ENCODE measurements at places on chromosomes 11 and 22. TPM values are rescaled to one million over a fixed set of nuclear protein-coding genes. Genes with fewer than 3 reads are reported as not detected.
A peak's percentile ranks its signal among the peaks of the same experiment; 100 is the strongest.

Gene HBB
- not detected for total RNA-seq

GRCh38 chr11:120859552-120860295 lies 164.2 kb upstream of the TBCEL start:
- H3K4me3 ChIP-seq: no peak overlapping the region
- DNase-seq: no peak
- no peaks in the 10 kb centered on the region for H3K36me3 ChIP-seq
- H3K27ac ChIP-seq: no peak overlapping the region
- H3K4me1 ChIP-seq: no peaks in the 10 kb centered on the region

DNA sequence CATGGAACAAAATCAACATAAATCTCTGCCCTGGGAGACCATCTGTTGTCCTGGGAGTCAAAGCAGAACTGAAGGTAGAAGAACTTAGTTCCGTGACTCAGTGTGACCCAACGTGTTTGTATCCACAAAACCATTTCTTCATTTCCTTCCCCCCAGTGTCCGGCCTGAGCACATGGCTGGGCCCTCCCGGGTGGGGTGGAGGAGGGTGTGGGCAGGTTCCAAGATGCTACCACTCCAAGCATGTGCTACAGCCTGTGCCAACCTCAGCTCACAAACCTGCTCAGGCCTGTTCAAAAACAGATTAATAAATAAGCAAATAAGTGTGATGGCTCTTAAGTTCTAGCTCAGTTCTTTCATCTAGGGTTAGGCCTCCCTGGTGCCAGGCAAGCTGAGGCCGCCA lies 55.3 kb downstream of the SHANK2 start:
- peaks cover 2% of the 10 kb centered on the region for H3K27me3 ChIP-seq
- H3K36me3 ChIP-seq: no peaks in the 10 kb centered on the region
- no peaks in the 10 kb centered on the region for H3K4me1 ChIP-seq

Gene APOBEC3A
- total RNA-seq: not detected

GRCh38 chr11:26473216-26474194 lies 98.6 kb downstream of the MUC15 start:
- no peak overlapping the region for H3K4me3 ChIP-seq
- H3K27ac ChIP-seq: no peak overlapping the region
- no peak for DNase-seq
- H3K4me1 ChIP-seq: no peaks in the 10 kb centered on the region
- no peaks in the 10 kb centered on the region for H3K36me3 ChIP-seq
- H3K27me3 ChIP-seq: no peaks in the 10 kb centered on the region

DNA sequence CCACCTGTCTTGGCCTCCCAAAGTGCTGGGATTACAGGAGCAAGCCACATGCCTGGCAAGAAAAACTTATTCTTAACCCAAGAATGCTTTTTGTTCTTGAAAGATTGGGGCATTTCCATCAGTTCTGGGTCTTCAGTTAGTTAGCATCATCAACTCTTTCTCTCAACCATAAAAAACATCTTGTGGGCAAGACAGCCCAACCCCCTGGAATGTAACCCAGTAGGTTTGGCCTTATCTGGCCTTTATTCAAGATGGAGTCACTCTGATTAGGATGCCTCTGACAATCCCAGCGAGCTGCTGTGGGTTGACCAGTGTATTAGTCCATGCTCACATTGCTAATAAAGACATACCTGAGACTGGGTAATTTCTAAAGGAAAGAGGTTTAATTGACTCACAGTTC lies 9.2 kb upstream of the TPCN2 start:
- no peaks in the 10 kb centered on the region for H3K36me3 ChIP-seq
- DNase-seq: no peak
- no peak overlapping the region for H3K4me3 ChIP-seq
- H3K27me3 ChIP-seq: peaks cover 1% of the 10 kb centered on the region

Gene ART1
- total RNA-seq: not detected

DNA sequence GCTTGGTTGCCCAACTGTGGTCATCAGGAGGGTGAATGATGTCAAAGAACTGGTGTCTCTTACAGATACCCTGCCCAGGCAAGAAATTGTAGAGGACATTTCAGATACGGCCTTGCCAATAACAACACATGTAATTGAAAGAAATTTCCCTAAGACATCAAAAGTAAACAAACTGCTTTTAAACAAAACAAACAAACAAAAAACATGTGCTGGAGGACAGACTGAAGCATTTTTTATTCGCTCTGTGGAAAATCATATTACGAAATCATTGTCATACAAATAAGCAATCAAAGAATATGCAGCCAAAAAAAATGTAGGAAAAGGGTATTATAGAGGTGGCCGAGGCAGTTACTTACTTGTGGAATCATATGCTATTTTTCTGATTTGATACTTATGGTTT lies 52.1 kb upstream of the MYEOV start:
- no peaks in the 10 kb centered on the region for H3K36me3 ChIP-seq
- no peak for DNase-seq
- no peak overlapping the region for H3K4me3 ChIP-seq
- H3K27ac ChIP-seq: no peak overlapping the region

DNA sequence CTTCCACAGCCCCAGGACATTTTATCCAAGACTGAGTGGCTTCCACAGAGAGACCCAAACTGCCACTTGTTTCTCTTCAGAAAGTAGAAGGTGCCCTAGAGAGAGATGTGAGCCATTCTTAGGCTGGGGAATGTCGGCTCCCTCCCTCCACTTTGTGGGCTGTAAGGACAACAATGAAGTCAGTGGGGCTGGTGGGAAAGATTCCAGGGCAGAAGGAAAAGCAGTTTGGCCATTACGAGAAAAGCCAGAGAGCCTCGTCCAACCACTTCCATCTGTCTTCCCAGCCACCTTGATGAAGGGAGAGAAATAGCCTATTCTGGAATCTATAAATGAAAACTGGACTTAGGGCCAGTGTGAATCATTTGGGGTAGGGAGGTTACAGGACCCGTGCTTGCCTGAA lies 382.5 kb downstream of the NXPE2 start:
- H3K27ac ChIP-seq: no peak overlapping the region
- H3K4me1 ChIP-seq: no peaks in the 10 kb centered on the region
- DNase-seq: no peak
- no peaks in the 10 kb centered on the region for H3K27me3 ChIP-seq
- no peaks in the 10 kb centered on the region for H3K36me3 ChIP-seq

- peak overlapping the region; percentile 83 for H3K4me3 ChIP-seq
- H3K27me3 ChIP-seq: no peaks in the 10 kb centered on the region
- H3K27ac ChIP-seq: peak overlapping the region; percentile 81
- peaks cover 25% of the 10 kb centered on the region for H3K4me1 ChIP-seq
- no peak for DNase-seq
Measured at GRCh38 chr11:414318-414857, 411 bp downstream of the SIGIRR start.

Gene CTNND1
- total RNA-seq: 4.4 TPM

DNA sequence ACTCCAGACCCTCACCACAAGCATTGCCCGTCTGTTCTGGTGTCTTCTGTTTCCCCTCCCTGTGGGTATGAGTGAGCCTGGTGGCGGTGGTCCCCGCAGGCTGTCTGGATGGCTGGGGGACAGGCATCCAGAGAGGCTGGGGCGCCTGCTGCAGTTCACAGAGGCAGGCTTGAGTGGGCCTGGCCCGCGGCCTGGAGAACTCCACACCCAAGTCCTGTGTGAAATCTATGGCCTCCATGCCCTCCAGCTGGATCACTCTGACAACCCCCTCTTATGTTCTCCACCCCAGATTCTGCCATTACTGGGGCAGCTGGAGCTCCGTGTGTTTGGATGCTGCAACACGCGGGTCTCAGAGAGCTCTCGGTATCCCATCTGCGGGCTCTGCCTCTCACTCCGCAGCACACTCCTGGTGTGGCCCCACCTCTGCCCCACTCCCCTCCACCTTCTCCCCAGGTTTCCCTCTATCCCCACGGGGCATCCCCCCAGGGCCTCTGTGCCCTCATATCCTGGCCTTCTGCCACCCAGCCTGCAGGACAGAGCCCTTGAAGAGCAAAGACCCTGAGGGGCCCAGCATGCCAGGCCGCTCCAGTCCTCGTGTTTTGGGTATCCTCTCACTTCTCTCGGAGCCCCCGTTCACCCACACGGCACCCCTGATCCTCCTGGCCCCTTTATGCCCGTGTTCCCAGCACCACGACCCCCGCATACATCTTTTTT lies 31.3 kb downstream of the LRRC74B start:
- H3K4me1 ChIP-seq: no peaks in the 10 kb centered on the region
- DNase-seq: no peak
- H3K27me3 ChIP-seq: no peaks in the 10 kb centered on the region
- H3K27ac ChIP-seq: no peak overlapping the region
- H3K36me3 ChIP-seq: no peaks in the 10 kb centered on the region

DNA sequence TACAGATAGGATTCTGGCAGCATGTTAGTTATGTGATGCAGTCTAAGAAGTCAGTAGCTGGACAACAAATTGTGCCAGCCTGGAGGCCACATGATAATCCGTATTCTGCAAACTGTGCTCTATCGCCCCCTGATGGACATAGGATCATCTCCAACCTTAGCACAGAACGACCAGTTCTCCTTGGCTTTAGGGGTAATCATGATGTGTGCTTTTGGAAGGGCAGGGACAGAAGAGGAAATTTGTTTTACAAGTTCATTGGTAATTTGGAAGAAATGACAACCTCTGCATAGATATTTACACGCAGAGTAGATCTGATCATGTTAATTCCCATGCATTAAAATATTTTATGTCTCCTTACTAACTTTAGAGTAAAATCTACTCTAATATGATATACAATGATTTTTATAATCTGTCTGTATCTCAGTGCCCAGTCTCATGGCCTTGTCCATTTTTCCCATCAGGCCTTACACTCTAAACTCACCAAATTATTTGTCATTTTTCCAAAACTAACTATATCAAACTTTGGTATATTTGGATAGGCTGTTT lies 12.1 kb downstream of the OR10D3 start:
- H3K36me3 ChIP-seq: no peaks in the 10 kb centered on the region
- DNase-seq: peak; percentile 58
- peaks cover 10% of the 10 kb centered on the region for H3K27me3 ChIP-seq
- H3K27ac ChIP-seq: no peak overlapping the region
- H3K4me3 ChIP-seq: no peak overlapping the region
- H3K4me1 ChIP-seq: no peaks in the 10 kb centered on the region

DNA sequence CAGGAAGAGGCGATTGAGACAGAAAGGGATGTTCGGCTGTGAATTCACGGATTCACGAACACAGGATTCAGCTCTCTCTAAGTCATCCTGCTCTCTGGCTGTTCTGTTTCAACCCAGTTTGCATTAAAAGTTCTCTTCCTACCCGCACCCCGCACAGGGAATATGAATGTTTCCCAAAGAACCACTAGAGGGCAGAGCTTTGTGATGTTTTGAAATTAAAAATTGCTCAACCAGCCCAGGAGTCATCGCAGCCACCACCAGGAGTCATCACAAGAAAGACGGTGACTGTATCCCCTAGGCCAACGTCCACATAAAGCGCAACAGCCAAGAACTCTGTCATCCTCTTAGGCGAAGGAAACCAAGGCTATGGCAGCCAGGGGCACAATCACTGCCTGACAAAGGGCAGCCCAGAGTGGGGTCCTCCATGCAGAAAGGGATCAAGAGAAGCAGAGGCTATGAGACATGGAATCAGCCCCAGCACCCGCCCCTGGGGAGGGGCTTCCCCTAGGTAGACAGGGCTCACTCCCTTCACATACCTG lies 122.4 kb downstream of the WT1 start:
- H3K27me3 ChIP-seq: peaks cover 11% of the 10 kb centered on the region
- H3K27ac ChIP-seq: no peak overlapping the region
- DNase-seq: peak; percentile 68
- no peaks in the 10 kb centered on the region for H3K36me3 ChIP-seq
- H3K4me1 ChIP-seq: peaks cover 11% of the 10 kb centered on the region

DNA sequence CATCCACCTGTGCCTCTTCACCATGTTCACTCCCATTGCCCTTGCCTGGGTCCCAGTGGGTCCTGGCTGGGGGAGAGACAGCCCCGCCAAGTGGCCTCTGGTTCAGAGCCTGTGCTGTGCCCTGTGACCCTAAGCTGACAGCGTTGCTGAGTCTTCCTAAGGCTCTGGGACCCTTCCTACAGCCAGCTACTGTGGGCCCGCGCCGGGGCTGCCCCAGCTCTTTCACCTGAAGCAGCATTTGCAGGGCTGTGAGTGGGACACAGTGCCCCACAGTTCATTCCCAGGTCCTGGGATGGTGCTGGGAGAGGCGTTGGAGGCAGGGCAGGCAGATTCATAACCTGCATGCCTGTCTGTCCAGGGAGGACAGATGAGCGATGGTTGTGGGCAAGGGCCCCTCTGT lies 10.7 kb downstream of the TPCN2 start:
- peaks cover 8% of the 10 kb centered on the region for H3K4me1 ChIP-seq
- H3K4me3 ChIP-seq: no peak overlapping the region
- no peak for DNase-seq
- H3K27ac ChIP-seq: no peak overlapping the region
- no peaks in the 10 kb centered on the region for H3K27me3 ChIP-seq
- peaks cover 4% of the 10 kb centered on the region for H3K36me3 ChIP-seq
